ENCODE measurements at places on chromosomes 2 and 18.

DNA sequence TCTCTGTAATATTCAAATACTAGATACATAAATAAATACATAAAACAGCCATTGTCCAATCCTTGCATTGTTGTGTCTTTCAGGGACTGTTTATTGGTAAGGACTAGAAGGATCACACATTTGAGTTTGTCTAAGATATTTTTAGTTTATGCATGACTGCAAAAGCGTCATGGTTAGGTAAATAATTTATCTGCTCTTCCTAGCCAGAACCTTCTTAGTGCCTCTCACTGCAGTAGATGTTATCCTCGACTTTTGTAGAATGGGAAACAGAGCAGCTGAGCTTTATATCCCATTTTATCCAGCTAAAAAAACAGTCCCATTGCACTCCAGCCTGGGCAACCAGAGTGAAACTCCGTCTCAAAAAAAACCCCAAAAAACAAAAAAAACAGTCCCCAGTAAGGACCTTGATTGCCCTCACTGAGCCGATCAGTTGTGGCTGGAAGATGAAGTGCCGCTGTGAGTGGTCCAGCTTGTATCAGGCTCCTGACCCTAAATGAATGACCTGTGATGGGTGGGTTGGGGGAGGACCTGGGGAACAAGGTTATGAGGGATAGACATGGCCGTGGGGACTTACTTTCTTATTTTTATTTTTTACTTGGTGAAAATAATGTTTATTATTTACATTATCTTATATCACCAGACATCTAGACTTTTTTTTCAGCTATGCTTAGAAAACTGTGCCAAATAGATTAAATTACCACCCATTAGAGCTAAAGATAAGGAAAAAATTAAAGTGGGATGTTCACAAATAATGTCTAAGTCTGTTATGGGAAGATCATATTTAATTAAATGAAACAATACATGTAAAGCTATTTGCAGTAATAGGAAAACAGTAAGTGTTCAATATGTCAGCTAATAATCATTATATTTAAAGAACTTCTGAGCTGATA, 10.9 kb upstream of the ADAM23 start:
- no peak for DNase-seq

DNA sequence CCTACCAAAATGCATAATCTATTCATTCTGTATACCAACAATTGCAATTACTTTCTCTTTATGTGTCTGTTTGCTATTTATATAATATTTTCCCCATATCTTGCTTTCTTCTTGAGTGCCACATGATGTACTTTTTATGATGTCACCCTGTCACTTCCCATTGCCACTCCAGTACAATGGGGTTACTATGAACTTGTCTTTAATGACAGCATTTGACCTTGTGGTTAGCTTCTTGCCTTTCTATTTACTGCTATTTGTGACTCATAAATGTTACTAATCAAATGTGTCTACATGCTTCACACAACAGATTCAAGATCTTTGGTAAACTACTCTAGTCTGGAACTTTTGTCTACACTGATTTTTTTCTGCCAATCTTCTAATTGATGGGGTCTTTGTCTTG, 486.3 kb downstream of the NR4A2 start:
- no peak for DNase-seq

DNA sequence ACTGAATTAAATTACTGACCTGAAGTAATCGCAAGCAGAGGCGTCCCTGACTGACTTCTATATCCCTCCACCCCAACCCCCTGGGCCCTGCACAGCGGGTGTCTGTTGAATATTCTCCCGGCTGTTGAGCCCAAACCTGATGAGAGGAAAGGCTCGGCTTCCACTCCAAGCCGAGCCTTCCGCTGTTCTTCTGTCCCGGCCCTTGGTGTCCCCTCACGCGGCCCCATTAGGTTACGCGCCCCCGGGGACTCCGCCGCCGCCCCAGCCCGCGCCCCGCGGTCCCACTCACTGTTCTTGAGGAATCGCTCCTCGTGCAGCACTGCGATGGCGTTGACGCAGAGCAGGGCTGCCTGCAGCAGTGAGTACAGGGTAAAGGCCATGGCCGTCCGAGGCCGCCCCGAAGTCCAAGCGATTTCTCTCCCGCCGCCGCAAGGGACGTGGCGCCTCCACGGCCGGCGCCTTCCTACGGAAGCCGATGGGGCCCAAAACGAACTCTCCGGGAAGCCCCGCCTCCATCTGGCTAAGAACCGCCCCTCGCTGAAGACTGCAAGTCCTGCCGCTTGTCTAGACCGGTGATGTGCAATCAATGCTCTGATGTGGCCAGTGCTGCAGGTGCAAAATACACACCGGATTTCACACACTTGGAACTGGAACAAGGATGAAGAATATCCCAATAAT, at the start of gene IER3IP1:
IER3IP1 (minus strand) TSS at position 467 of the 678 bp plus-strand sequence; CDS start at position 380, 87 bp downstream.
- peak; percentile 96 for DNase-seq

GRCh38 chr2:217288472-217289063, 428.7 kb upstream of the TNP1 start:
- DNase-seq, result no peak

GRCh38 chr2:210593166-210593565, 36.8 kb downstream of the CPS1 start:
- peak; percentile 62 for DNase-seq

GRCh38 chr2:111157071-111157661, 36.5 kb downstream of the BCL2L11 start:
- no peak for DNase-seq

- DNase-seq, result no peak
Measured at GRCh38 chr2:149188291-149188690, 142.1 kb upstream of the LYPD6 start.

DNA sequence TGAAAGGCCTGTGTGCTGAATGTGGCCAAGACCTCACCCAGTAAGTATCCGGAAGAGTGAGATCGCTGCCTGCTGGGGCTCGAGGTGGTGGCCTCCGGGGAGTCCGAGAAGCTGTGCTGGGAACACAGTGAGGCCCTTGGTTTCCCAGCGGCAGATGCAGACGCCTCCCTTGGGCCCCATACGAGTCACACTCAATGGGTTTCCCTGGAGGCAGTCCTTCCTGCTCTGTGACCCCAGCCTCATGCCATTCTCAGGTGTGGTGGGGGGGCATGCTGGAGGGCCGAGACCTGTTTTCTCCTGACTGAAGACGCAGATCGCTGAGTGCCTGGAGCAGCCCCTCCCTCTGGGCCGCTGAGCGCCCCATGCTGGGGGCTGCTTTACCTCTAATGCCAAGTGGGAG, 15.7 kb downstream of the CTDP1 start:
- peak; percentile 61 for DNase-seq

DNA sequence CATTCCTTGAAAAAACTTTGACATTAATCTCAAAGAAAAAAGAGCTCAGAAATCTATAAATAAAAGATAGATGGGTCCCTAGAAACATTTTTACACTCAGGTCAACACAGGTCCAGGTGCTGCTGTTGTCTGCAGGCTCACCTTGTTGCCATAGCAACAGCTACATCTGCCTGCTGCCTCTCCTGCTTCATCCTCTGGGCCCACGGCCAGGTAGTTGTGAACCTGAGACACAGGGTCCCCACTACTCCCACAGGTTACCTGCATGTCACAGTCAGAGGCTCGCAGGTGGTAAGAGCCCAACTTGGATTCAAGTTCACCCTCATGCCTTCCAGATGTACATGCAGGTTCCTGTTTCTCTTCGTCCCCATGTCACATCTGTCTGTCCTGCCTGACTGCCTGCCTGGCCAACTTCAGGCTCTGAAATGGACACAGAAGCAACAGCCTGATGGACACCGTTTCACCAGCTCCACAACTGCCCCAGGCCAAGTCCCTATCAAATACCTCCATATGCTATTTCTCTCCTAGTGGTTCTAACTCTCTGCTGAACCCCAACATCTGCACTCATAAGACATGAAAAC, 88.3 kb upstream of the SALL3 start:
- DNase-seq, result no peak

DNA sequence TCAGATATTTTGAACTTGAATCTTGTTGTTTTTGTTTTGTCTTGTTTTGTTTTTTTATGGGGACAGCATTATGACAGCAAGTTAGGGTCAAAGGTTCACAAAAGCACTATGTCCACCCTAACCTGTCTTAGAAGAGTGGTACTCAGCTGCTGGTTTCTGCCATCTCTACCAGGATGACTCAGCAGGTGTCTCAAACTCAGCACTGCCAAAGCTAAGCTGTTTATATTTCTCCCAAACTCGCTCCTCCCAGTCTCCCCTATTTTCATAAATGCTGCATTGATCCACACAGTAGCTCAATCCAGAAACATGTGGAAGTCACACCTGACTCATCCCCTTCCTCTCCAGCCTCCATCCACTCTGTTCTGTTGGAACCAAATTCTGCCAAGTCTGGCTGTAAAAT, 134.9 kb downstream of the ZBTB7C start:
- DNase-seq, result no peak

DNA sequence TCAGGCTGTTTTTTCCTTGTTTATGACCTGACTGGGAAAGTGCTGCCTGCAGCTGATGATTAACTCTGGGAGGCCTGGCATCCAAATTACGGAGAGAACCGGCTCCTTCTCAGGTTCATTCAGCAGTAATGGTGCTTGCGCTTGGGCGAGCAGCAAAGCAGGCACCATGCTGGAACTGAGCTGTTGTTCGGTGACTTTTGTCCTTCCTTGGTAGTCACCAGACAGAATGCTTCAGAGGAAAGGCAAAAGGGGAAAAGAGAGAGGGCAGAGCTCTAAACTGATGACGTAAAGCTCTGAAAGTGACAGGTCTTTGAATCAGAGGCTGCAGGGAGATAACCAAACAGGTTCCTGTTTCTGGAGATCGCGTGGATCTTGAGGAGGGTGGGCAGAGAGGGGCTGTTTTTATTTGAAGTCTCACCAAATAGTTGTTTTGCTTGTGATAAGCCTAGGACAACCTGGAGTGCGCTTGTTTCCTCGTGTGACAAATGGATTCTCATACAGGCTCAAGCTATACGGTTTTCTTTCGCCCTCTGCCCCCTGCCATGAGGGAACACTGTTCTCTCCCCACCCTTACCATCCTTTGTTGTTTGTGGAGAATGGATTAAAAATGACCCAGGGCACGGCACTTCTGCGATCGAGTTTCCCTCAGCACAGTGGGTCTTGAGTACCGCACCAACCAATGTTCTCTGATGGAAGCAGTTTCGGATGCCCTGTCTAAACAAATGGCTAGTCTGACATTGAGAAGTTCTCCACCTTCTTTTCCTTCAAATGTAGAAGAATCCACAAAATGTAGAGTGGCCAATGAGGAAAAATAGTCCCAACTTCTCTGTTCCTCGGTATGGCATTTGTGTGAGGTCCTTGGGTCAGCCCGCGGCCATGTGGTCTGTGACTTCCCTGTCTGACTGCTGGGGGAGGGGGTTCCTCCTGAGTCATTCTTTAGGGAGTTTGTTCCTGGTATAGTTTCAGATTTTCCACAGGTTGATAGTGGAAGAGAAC, 1.3 kb downstream of the RASGRP3 start:
- no peak for DNase-seq
